KBM-7 (cell line): ENCODE measurements at places on chromosomes 6 and 20.

GRCh38 chr6:15132854-15133670 lies 112.8 kb upstream of the JARID2 start:
- DNase-seq = no peak

- no peak for DNase-seq
These were observed 619 bp downstream of the DAAM2 start for GRCh38 chr6:39792540-39793450.

- no peak for DNase-seq
These were observed 70.4 kb downstream of the METTL24 start for GRCh38 chr6:110287462-110288341.

DNA sequence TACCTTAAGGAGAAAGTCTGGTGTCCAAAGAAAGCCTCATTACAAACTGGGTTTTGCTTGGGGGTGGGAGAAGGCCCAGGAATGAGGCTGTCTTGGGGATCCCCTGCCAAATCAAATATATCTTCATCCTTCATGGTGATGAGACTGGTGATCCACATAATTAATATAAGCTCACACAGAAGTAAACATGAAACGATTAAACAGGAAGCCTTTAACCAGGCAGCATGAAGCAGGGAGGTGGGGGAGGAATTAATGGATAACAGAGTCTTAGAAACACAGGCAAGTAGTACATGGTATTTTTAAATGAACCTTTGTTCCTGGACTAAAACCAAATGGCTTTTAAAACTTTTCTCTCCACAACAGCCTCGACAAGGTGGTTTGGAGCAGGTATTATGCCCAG lies 437.5 kb downstream of the TFAP2A start:
- DNase-seq = no peak

DNA sequence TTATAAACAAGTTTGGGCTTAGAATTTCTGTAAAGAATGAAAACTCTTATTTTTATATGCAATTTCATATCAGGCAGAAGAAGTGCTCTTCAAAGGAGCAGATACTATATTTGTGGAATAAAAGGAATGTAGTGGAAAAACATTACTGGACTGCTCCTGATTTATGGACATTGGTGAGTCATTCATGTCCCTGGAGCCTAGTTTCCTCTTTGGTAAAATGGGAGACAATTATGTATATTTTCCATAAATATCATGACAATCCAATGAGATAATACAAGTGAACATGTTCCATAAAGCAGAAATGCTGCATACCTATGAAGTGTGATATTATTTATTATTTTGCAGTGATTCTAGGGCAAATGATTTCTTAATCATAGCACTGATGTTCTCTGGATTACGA lies 445.8 kb upstream of the CITED2 start:
- no peak for DNase-seq

DNA sequence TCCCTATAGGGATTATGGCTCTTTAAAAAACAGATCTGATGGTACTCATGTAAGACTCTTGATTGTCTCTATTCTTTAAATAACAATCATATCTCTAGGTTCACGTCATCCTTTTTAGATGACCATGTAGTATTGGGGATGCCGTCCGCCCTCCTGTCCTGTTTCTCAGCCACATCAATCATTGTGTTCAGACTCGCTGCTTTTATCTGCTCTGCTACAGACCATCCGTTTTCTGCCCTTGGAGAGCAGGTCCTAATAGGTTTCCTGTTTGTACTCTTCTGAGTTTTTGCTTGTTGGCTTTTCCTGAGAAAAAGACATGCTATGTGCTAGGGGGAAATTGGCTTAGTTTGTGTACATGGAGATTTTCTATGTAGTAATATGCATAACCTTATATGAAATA lies 76.8 kb downstream of the SASH1 start:
- DNase-seq = no peak

- DNase-seq = no peak
These were observed 5.1 kb upstream of the FAM50B start for GRCh38 chr6:3844097-3844463.

- DNase-seq = no peak
These were observed 56.4 kb downstream of the RIPOR2 start for GRCh38 chr6:24879351-24879750.

DNA sequence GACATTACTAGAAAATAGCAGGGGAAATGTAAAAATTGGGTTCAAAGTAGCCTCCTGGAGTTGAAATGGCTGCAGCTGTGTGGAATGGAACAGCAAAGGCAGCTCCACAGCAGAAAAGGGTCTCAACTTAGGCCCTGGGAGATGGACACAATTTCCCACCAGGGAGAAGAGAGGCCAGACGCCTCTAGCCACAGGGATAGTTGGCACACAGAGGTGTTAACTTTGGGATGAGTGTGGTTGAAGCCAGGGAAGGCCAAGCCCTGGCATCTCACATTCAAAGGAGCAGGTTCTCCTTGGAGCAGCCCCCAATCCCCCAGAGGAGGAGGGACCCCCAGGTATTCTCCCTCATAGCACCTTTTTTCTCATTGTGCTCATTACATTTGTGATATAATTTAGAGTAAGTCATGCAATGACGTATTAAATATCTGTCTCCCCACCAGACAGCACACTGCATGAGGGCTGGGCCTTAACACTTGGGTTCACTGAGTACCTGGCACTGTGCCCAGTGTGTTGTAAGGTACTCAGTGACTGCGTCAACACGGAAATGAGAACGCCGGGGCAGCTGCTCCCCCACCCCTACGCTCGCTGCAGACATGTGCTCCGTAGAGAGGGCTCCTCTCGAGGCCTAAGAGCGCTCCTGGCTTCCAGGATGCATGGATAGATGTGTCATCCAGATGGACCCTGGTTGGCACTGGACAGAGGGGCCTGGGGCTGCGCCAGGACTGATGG lies 76.0 kb upstream of the CD93 start:
- no peak for DNase-seq

GRCh38 chr20:19274412-19275015 lies 62.1 kb downstream of the SLC24A3 start:
- DNase-seq = no peak

DNA sequence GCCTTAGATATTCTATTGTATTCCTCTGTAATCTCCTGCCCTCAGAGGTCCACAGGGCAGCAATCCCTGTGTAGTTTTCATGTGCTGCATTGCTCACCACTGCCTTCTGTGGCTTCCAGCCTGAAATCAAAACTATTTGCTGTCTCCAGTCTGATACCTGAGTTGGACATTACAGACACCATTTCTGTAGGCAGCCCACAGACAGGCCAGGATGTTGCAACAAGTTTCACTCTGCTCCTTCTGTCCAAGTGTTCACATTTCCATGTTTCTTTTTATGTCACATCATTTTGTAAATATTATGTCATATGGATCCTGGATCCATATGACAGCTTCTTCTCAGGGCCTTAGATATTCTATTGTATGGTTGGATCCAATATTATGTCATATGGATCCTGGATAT lies 21.7 kb downstream of the ECI2 start:
- no peak for DNase-seq

GRCh38 chr20:45094864-45095574 lies 5.9 kb downstream of the KCNS1 start:
- DNase-seq = no peak

DNA sequence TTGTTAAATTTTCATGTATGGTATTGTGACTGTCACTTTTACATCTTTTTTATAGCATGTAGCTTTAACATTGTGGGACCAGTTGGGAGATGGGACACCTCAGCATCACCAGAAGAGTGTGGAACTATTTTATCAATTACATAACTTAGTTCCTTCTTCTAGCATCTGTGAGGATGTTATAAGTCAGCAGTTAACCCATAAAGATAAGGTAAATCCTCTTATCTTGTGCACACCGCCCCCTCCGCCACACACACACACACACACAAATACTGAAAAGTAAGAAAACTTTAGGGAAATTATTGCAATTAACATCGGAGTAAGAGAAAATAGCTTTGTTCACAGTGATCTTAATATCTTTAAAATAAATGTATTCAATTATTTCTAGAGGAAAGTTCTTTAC lies 60.9 kb downstream of the PGM3 start:
- DNase-seq = no peak

- DNase-seq = no peak
These were observed 22.7 kb upstream of the POPDC3 start for GRCh38 chr6:105202486-105202885.
